ENCODE measurements at places on chromosomes 13 and 19.

DNA sequence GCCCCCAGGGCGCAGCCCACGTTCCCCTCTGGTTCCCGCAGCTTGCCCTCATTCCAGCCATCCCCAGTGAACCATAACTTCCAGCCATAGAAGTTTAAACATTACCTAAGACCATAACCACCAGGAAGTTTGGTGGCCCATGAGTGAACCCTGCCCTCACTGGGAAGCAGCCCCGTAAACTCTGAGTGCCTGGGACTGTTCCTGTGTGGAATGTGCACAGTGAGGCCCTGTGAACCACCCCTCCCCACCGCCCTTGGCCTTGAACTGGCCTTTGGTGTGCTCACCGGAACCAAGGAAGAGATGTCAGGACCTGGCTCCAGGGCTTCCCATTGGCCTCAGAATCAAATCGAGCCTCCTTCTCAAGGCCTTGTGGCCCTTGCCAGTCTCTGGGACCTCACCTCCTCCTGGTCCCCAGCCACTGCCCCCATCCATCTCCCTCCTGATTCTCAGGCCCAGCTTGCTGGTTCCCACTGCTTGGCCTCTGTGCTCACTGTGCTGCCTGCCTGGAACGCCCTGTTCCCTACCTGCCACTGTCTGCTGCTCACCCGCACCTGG, 46.5 kb downstream of the DNM2 start:
- no peak for DNase-seq

DNA sequence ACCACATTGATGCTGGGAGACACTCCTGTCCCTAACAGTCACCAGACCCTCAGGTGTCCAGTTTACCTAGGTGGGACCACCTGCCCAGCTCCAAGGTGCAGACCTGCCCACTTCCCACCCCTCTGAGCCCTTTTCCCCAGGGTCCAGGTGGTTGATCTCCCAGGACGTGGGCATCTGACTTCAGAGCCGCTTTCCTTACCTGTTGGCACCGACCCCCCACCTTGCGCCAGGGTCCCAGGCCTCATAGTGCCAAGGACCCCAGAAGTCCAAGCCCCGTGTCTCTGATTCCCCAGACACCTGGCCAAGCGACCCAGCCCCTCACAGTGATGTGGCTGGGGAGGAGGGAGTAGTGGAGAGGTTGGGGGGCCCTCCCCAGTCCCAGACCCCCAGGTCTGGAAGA, 9.6 kb upstream of the BBC3 start:
- no peak for DNase-seq

DNA sequence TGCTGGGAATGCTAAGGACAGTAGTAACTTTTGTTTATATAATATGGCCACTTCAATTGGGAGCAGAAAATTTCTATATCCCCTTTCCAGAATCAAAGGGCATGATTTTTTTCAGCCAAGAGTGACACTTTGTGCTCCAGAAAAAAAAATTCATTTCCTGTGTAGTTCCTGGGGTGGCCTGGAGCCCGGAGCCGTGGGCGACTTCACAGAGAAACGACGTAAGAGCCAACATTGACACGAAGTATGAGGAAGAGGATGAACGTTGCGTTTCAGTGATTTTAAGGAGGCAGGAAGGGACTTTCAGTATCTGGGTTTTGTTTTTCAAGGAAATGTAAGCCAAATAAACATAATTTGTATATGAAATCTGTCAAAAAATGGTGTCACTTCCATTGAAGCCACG, 187.6 kb downstream of the STK24 start:
- no peak for DNase-seq

DNA sequence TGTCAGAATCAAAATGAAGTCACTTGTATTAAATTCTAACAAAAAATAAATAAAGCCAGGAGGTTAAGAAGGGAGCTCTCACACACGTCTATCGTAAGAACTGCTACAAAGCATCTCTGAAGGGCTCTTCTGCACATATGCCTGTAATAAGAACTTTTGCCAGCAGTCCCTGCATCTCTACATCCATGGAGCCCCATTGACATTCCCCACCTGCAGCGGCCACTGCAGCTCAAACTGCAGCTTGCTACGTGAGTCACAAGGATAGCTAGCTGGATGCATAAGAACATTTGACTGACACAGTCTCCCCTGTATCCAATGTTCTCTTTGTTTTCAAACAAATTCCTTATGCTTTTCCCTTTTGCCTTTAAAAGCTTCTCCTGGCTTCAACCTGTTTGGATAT, 68.3 kb downstream of the DNAJC3 start:
- DNase-seq: no peak

DNA sequence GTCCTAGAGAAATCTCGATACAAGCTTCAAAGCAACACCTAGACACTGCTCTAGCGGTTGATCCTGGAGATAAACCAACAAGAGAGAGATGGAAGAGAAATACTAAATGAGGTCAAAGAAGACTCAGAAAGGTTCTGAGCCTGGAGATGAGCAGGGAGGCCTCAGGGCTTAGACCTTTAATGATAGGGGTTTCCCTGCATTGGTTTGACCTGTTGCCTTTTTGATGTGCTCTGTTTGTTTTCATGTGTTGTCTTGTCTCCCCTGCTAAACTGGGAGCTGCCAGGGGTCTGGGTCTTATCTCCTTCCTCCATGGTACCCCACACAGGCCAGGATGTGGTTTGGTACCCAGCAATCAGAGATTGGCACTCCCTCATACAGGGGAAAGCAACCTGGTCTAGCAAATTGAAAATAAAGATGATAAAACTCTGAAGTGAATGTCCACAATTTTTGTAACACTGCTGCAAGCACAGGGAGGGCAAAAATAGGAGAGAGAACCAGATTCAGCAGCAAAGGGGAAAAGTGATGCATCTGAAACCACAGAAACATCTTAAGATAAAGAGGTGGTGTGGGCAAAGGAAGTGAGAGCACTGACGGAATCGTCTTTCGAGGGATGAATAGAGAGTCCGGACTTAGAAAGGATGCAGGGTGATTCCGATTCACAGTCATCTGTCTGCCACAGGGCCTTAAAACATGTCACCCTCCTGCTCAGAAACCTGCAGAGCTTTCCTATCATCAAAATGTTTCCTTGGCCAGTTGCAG, 3.5 kb downstream of the FFAR2 start:
- DNase-seq: peak; percentile 41

- no peak for DNase-seq
Measured at GRCh38 chr13:94535775-94536174, 56.3 kb upstream of the DCT start.

- peak; percentile 65 for DNase-seq
Measured at GRCh38 chr19:55116232-55116858, 1.1 kb downstream of the PPP1R12C start.

DNA sequence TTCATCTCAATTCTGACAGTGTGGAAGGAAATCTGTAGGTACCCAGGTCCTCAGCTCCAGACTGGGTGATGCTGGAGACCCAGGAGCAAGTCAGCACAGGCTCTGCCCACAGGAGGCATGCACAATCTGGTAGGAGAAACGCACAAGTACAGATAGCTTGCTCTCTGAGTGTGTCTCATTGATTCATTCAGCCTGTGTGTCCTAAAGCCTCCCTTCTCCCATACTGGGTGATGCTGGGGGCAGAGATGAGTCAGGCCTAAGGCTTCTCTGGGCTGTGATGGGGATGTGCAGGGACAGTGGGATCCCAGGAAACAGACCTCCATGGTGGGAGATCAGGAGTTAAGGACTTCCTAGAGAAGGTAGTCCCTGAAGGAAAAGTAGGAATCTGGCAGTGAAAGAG, 6.8 kb downstream of the ZNF526 start:
- no peak for DNase-seq

- DNase-seq: no peak
Measured at GRCh38 chr13:80666782-80667552, 326.0 kb upstream of the SPRY2 start.

- no peak for DNase-seq
Measured at GRCh38 chr13:19981685-19982238, 23.2 kb downstream of the ZMYM2 start.

DNA sequence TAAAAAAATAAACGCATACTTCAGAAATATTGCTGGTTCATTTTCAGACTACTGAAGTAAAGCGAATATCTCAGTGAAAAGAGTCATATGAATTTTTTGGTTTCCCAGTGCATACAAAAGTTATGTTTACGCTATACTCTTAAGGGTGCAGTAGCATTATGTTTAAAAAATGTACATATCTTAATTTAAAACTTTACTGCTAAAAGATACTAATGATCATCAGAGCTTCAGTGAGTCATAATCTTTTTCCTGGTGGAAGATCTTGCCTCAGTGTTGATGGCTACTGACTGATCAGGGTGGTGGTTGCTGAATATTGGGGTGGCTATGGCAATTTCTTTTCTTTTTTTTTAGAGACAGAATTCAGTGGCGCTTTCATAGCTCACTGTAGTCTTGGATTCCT, 48.9 kb downstream of the NDFIP2 start:
- no peak for DNase-seq

- no peak for DNase-seq
Measured at GRCh38 chr13:114200399-114200911, 21.4 kb downstream of the CFAP97D2 start.

- peak; percentile 49 for DNase-seq
Measured at GRCh38 chr19:56253737-56254136, 18.8 kb upstream of the EDDM13 start.

GRCh38 chr13:33174491-33174890, 111.1 kb downstream of the STARD13 start:
- no peak for DNase-seq
